ENCODE measurements at places on chromosomes 5 and 9. TPM values are rescaled to one million over a fixed set of nuclear protein-coding genes. Genes with fewer than 3 reads are reported as not detected.
A peak's percentile ranks its signal among the peaks of the same experiment; 100 is the strongest.

CYFIP2 gene
- total RNA-seq: 291 TPM

GRCh38 chr5:37734114-37734513 lies 105.7 kb downstream of the GDNF start:
- ATAC-seq: no peak

DNA sequence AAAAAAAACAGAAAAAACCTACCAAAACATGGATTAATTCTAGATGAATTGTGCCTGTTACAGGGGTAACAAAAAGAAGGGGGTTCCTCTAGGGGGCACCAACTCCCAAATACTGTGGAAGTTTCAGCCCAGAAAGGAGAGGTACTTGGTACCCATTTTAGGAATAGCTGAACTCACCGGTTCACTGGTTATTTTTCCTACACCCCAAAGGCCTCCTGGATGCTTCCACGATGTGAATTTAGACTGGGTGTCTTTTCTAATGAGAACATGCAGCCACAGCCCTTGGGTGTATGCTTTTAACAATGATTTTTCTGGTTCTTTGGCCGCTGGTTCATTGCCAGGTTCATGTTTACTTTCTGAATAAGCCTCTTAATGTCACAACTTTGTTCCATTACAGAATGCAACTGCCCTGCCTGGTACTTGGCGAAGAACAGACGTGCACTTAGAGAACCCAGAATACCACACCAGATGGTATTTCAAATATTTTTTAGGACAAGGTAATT lies 46.7 kb downstream of the GARNL3 start:
- ATAC-seq: no peak

PCDHB7 gene
- total RNA-seq: not detected

DNA sequence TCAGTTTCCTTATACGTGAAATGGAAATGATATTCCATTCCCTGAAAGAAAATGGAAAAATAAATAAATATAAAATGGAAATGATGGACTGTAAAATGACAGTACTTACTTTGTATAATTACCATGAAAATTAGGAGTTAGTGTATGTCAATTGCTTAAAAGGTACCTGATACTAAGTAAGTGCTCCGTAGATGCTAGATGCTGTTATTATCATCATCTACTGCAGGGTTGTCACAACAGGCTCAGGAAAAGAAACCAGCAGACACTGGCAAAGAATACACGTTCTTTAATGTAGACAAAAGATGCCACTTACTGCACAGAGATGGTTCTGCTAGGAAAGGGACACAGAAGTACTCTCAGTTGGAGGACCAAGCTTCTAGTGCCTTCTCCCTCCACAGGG lies 64.0 kb upstream of the KCNN2 start:
- no peak for ATAC-seq

GRCh38 chr5:117433818-117434217 lies 859.2 kb upstream of the SEMA6A start:
- no peak for ATAC-seq

DNA sequence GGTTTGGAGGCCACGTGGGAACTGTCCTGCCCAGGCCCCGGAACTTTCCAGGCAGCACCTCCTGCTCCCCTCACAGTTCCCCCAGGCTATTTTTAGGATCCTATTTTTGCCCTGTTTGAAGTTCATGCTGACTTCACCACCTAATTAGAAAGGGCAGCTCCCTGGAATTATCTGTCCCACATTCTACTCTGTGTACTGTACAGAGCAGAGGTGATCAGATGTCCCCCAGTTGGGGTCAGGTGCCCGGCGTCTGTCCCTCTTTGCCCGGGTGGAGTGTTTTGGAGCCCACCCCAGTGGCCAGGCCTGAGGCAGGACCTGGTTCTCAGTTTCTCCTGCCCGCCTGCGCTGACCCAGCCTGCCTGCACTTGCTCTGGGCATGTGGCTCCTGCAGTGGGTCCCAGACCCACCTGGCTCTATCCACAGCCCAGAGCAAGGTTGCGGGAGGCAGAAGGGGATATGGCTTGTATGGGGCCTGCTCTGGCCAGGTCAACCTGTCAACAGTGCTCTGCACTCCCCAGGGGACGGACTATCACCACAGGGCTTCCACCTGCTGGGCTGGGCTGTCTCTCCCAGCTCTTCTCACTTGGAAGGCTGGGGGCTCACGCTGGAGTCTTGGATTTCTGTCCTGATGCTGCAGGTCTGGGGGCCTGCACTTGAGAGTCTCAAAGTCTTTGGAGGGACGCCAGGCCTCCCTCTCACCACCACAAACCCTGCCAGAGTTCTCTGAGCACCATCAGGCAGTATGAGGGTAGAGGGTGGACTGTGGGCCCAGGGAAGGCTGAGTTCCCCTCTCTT lies 268.3 kb downstream of the GADD45G start:
- ATAC-seq: peak; percentile 39

DNA sequence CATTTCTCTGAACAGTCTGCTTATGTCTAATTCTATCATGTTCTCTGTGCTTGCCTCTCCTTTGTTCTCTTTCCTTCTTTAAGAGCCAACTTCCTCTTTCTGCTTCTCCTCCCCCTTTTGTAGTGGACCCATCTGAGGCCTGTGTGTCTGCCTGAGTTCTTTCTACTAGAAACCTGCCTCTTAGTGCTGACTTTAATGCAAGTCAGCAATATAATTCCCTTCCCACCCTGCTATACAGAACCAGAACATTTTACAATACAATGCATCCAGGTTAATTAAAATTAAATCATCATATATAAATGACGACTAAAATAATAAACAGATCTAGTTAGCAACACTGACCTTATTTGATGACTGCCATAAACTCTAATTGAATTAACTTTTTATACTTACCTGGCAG lies 82.6 kb upstream of the GAS1 start:
- no peak for ATAC-seq

- ATAC-seq: no peak
Measured at GRCh38 chr9:84500826-84501225, 160.3 kb upstream of the SLC28A3 start.

DNA sequence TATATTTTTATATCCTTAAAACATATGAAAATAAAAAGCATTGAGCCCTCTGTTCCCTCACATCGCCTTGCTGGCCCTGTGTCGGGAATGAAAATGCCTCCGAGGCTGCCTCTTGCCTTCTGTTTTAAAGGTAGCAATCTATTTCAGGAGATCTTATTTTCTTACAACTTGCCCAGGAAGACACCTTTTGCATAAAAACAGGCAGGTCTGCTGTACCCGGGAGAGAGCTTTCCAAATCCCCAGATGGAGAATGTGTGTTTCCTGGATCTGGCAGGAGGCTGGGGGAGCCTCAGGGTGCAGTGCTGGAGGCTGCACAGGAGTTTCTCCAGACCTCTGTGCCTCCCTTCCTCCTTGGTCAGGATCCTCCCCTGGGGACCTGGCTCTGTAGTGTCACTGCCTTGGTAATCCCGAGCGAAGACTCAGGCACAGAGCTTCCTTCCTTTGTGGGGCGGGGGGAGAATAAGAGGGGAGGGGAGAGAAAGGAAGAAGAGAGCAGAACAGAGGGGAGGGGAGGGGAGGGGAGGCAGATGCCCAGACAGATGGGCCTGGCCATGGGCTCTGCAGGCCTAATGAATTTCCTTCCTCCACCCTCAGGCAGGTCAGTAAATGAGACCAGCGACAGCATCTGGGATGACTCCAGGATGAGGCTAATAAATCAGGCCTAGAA lies 104.0 kb upstream of the BOD1 start:
- no peak for ATAC-seq

DNA sequence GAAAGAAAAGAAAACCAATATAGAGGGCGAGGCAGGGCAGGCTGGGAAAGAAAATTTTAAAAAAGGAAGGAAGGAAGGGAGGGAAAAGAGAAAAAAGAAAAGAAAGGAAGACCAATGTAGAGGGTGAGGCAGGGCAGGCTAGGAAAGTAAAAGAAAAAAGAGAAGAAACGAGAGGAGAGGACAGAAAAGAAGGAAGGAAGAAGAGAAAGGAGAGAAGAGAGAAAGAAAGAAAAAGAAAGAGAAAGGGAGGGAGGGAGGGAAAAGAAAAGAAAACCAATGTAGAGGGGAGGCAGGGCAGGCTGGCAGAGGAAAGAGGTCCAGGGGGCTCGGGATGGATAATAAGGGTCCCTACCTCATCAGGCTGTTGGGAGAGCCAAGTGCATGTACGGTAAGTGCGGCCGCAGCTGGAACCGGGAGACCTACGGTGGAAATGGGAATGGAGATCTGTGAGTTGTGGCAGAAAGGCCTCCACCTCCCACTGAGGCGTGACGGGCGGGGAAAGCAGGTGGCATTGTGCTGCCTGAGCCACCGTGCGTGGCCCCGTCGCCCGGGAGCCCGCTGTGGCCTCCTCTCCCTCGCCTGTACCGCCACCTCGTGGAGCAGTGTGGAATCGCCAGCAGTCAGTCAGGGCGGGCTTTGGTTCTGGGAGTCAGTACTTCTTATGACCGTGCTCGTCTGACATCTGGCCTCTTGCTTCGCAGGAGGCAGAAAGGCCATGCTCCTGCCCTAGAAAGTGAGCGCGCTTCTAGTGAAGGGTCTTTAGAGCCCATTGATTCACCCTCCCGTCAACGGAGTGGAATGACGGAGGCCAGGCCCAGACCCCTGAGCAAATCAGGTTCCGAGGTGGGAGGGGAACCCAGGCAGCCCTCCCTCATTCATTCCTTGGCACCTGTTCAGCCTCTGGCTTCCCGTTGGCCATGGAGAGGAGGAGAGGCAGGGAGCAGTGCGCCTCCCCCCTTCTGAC lies 10.4 kb upstream of the NHP2 start:
- ATAC-seq: peak; percentile 99

ASTN2 gene
- total RNA-seq: 3.3 TPM

GRCh38 chr5:57193757-57194413 lies 20.0 kb downstream of the GPBP1 start:
- peak; percentile 83 for ATAC-seq

DNA sequence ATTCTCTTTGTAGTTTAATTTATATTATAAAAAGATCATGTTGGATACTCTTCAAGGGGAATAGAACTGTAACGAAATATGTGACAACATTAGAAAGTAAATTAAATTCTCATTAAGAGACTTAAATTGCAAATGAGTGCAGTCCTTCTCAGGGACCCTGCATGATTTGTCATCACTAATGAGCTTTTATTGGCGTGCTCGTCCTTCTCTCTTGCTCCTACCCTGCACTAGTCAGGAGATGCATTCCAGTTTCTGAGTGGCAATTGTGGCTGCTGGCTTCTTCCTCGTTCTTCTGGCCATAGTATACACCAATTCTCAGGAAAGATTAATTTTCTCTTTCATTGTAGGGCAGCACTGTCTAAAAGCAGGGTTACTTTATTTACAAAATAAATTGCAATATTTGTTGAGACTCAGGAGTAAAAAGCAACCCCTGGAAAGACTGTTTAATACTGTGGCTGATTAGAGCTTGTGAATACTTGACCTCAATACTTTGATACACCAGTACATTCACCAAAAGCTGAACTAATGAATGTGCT lies 376.3 kb upstream of the CHD1 start:
- no peak for ATAC-seq

GRCh38 chr9:118170032-118170955 lies 466.1 kb downstream of the TLR4 start:
- no peak for ATAC-seq

DNA sequence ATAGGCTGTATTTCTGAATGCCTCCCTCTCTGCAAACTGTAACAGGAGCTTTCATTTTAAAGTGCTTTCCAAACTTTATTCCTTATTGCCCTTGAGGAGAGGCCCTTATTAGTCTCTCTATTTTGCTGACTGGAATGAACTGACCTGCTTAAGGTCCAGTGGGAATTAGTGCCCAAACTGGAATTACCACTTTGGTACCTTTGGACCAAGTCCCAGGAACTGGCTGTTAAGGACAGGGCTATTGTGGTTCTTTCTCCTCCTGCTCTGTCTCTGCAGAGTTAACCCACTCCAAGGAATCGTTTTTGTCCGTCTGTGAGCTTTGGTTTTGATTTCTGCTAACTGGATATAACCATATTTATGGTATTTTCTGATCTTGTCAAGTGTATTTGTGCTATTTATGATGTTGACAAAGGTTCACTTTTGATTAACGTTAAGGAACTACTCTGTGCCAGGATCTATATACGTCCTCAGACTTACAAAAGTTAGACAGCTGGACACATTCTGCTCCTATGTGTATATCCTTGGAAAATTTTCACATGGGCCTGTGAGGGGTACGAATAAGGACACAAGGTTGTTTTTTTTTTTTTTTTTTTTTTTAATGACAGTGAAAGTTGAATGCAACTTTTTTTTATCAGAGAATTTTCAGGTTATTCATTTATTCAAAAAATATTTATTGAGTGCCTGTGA lies 189.1 kb upstream of the ANKRD55 start:
- no peak for ATAC-seq

DNA sequence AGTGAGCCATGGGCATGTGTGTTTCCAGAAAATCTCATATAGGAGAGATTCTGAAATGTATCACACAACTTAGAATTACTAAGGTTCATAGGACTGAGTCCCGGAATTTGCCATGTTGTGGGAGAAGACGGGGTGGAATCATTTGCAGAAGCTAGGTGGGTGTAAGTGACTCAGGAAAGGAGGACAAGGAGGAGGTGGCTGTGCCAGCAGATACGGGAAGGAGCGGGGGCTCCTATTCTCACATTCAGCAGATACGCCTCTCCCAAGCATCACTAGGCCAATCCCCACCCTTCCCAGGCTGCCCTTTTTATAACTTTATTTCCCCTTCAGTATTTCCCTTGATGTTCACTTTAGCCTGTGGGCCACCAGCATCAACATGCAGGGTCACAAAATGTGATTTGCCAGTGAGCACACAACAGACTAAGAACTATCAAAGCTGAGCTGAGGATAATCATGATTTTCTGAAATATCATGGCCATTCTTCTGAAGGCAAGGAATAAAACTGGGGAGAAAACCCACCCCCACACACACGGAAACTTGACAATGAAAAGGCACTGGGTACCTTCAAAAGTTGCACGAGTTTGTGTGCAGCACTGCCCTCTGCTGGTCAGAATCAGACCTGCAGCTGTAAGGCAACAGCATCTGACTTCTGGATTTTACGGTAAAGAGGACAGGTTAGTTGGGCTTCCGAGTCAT lies 133.2 kb downstream of the MTX3 start:
- peak; percentile 43 for ATAC-seq

IL3 gene
- total RNA-seq: 9.0 TPM
